ENCODE measurements at places on chromosomes 2 and 18. TPM values are rescaled to one million over a fixed set of nuclear protein-coding genes. Genes with fewer than 3 reads are reported as not detected.

GRCh38 chr18:46291149-46291548 lies 187.0 kb downstream of the HAUS1 start:
- no peak for DNase-seq

DNA sequence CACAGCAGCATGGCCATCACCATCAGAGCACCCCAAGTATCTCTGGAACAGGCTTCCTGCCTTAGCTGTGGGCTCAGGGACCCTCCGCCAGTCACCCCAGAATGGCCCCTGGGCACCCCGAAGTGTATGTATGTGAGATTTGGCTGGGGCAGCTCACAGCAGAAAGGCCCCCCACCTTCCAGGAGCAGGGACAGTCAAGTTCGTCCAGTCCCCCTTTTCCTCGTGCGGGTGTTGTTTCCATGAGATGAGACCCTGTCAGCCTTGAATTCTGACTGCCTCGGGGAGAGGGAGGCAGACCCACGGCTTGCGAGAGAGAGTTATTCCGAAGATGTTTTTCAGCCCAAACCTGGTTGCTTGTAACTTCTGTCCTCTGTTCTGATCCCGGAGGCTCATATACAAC lies 290.9 kb upstream of the HDAC4 start:
- DNase-seq = no peak

The HOXD3 gene
- not detected for total RNA-seq

DNA sequence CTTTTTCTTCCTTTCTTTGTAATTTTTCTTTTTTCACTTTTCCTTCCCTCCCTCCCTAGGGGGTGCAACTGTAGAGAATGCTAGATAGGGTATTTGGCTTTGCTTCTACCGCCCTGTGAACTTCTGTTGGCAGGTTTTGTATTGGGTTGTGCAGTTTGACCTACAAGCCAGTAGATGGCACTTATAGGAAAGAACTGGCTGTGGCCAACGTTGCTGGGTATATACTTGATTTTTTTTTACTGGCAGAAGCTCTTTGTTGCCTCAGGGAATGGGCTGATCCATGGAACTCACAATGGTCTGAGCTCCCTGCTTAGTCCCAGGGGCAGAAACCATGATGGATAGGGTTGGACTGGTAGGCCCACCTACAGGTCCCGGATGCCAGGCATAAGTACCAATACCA lies 1019.5 kb upstream of the LRRTM1 start:
- no peak for DNase-seq

DNA sequence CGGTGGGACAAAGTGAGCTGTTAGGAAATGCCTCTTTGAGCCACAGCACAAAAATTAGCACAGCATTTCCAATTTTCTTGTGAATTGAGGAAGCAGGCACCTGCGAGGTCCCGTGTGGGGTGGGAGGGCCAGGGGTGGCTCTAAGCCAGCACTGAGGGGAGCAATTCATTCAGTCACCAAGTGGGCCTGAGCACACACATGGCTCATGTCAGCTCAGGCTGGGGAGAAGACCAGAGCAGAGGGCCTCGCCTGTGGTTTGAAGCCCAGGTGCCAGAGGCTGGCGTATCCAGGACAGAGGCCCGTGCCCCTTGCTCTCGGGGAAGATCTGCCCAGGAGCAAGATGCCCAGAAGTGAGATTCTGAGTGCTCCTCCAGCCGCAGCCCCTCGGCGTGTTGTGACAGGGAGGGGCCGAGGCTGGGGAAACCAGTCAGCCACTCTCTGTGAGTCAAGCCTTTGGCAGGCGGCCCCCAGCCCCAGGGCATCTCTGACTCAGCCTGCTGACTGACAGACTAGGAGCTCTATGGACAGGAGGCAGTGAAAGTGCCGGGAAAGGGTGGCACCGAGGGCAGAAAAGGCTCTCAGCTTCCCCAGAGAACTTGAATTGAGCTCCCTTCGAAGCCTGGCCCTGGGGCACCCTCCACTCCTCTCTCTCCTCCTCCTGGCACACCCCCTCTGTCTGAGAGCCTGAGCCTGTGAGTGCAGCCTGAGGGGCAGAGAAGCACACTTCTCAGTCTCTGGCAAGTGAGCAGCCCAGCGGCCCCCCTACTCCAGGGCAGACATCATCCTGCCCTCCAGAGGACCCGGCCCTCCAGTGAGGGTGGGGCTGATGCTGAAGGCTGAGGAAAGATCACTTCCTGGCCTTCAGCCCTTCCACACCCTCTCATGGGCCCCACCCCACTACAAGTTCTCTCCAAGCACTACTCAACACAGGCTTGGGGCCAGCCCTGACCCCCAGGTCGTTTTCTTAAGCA lies 32.3 kb downstream of the CYP26B1 start:
- no peak for DNase-seq

The ARHGAP25 gene
- 1.0 TPM for total RNA-seq

GRCh38 chr2:229880892-229881586 lies 40.8 kb downstream of the TRIP12 start:
- no peak for DNase-seq

DNA sequence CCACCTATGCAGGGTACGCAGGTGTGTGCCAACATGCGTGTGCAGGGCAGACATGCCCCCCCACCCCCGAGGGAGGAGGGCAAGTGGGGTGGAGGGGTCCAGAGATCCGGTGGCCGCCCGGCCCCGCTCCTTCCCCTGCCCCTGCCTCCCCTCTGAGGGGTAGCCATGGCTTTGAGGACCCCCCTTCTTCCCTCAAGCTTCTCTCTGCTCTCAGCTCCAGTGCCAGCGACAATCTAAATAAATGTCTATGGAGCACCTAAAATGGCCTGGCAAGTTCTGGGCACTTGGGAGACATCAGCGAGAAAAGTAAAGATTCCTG lies 91.9 kb downstream of the ZFP36L2 start:
- no peak for DNase-seq

The TRAF3IP1 gene
- total RNA-seq = 10.9 TPM

The ABCB11 gene
- not detected for total RNA-seq

The MYO5B gene
- total RNA-seq = 4.4 TPM

GRCh38 chr18:45589356-45590035 lies 25.8 kb upstream of the SLC14A2 start:
- no peak for DNase-seq

- no peak for DNase-seq
Observed at GRCh38 chr18:30298769-30299168, 743.8 kb downstream of the DSC3 start.

GRCh38 chr2:207427986-207428385 lies 101.8 kb upstream of the CREB1 start:
- DNase-seq = no peak

DNA sequence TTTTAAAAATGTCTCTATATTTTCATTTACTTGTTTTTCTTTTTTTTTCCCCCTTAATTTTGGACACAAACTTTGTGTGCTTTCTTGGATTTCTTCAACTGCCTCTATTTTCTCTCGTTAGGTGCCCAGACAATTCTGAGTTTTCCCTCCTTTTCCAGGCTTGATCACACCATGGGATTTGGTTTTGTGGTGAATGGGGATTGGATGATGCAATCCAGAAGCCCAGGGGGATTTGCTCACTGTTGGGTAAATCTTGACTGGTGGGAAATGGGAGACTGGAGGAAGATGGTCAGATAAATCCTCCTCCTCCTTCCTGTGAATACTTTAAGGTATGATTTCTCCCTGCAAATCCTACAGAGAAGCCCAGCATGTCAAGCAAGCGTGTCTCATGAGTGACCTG lies 19.5 kb upstream of the PAX8 start:
- DNase-seq = no peak

The FTCDNL1 gene
- 2.8 TPM for total RNA-seq

- no peak for DNase-seq
Observed at GRCh38 chr2:3289171-3289515, 88.5 kb downstream of the EIPR1 start.

All from GM12878 (cell line).